ENCODE measurements at places on chromosomes 5 and 9.
A peak's percentile ranks its signal among the peaks of the same experiment; 100 is the strongest.

DNA sequence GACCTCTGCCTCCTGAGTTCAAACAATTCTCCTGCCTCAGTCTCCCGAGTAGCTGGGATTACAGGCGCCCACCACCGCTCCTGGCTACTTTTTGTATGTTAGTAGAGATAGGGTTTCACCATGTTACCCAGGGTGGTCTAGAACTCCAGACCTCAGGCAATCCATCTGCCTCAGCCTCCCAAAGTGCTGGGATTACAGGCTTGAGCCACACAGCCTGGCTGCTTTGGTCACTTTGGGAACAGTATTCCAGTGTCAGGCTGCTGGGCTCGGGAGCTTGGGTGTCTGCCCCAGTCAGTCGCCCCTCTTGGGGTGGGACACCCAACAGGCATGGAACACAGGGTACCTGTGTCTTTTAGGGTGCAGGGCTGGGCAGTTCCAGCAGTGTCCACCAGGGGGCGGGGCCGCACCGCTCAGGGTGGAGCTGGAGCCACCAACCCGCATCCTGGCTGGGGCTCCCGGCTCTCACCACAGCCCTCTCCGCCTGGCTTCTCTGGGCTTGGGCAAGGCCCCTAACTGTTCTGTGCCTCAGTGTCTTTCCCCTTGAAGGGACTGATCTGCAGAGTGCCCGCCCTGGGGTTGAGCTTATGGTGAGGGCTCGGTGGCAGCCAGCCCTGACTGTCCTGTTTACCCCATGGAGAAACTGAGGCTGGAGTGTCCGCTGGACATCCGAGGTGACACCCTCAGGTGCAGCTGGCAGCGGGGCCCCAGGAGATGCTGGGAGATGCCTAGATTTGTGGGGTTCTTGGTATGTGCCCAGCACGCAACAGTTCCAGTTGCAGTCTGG, 6.4 kb upstream of the RNU6ATAC start:
- DNase-seq = no peak

- DNase-seq = peak; percentile 54
Observed at GRCh38 chr9:134455934-134456755, 129.9 kb downstream of the RXRA start.

- DNase-seq = no peak
Observed at GRCh38 chr5:133075572-133076536, 24.0 kb downstream of the HSPA4 start.

GRCh38 chr5:96381526-96381925, 51.5 kb downstream of the PCSK1 start:
- no peak for DNase-seq

DNA sequence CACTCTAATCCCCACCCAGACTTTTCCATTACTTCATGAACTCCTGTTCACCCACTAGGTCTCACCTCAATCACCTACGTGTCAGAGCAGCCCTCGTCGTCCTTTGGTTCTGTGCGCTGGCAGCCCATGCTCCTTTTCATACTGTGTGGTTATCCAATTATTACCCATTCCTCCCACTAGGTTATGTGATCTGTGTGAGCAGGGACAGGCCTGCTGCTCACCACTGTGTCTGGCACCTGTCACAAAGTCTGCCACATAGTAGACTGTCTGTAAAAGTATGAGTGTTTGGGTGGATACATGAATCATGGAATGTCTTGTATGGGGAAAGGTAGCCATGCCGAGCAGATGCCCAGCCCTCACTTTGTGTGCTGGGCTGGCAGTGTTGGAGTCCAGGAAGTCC, 12.1 kb upstream of the SMAD5 start:
- no peak for DNase-seq

DNA sequence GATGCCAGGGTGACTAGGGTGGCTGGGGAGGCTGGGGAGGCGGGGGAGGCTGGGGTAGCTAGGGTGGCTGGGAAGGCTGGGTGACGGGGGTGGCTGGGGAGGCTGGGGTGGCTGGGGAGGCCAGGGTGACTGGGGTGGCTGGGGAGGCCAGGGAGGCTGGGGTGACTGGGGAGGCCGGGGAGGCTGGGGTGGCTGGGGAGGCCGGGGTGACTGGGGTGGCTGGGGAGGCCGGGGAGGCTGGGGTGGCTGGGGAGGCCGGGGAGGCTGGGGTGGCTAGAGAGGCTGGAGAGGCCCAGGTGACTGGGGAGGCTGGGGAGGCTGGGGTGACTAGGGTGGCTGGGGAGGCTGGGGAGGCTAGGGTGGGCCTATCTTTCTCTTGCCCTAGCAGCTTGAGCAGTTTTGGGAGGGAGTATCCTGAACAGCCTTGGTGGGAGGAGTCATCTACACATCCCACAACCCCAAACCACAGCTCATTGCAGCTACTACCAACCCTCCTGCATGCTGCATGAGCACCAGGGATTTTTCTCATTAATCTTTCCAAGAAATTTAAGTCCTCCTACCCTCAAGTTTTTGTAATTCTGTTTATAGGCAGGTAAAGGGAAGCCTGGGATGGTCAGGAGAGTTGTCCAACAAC, 203.2 kb upstream of the IRX1 start:
- no peak for DNase-seq

DNA sequence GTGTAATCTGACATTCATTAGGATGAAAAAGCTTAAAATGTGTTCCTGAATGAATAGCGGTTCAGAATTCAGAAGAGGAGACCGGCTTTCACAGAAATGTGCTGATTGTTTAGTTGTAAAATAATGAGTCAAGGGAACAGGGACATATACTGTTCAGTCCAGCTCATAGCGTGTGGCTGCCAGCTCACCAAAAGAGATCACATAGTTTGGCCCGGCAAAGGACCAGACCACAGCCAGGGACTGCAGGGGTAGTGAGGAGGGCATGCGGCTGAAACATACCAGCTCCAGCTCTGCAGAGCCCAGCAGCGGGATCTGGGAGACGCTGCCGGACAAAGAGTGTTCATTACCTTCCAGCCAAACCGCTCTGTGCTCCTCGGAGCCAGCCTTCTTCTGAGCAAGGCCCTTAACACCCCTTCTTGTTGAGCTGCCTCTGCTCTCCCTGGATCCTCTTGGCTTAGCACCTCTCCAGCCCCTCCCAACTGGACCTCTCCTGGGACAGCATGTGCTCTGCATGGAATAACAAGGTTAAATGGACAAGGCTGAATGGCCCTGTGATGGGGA, 116.8 kb upstream of the CNTLN start:
- no peak for DNase-seq

DNA sequence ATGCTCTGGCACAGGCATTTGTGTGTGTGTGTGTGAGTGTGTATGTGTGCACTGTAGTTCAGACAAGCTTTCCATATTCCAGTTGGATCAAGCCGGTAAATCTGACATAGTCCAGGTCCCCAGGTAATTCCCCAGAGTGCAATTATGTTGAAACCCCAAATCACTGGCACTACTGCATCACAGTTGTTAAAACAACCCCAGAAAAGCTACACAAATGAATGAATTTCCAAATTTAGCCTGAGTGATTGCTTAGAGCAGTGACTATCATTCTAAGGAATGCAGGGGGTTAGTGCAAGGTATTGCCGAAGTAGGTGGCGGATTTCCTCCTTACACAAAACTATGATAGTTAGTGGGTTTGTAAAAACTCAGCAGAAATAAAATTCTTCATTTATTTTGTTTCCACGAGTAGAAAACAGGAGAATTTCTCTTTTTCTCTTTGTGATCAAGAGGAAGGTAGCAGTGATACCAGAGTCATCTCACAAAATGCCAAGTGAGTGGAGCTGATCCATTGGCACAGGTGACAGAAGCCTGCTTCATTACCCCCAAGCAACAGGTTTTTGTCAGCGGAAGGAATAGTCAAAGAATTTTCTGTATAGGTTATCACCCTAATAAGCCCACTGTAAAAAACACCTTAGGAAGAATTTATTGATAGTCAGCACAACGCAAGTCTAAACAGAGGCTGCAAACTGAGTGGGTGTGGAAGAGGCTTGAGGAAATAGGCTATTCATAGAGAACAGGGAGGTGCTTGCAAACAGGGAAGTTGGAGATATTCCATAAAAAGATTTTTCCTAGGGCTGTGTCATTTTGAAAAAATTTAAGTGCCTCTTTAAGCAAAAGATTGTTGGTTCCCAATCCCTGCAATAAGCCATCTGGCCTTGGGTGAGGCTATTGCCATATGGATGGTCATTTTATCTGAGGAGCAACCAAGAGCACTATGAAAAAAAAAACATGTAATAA, 385.1 kb downstream of the CHSY3 start:
- no peak for DNase-seq

DNA sequence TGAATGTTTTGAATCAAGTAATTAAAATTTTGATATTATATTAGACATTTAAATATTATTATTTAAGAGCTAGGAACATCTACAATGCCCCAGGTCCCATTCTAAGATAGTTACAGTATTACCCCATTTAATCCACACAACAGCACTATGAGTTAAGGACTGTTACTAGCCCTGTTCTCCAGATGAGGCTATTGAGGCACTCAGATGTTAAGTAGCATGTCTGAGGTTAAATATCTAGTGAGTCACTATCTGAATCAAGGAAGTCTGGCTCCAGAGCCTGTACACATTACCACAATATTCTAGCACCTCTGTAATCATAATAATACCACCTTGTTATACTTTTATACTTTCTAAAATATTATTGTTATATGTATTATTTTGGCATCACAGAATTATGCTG, 304.6 kb downstream of the PDE4D start:
- no peak for DNase-seq

GRCh38 chr9:34187891-34188240, 9.0 kb downstream of the UBAP1 start:
- DNase-seq = no peak
